Neural crest cell (in vitro differentiated cells): ENCODE measurements at places on chromosomes 11 and 22.

- peak; percentile 87 for DNase-seq
Observed at GRCh38 chr11:75280227-75280701, 39.7 kb downstream of the TPBGL start.

DNA sequence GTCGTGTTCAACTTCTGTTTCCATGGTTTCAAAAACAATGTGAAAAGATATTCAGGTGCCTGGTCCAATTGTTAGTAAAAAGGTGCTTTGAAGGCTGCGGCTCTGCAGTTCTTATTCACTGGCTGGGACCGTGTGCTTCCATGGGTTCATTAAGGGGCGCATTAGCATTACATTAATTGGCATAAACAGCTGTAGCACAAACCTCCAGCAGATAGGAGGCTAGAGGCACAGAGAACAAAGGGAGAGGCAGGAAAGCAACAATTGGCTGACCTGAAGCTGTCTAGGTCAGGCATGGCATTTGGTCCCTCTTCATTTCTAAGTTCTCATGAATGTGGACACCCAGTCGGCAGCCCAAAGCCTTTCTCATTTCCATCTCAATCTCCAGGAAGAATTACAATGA is 16.6 kb downstream of the PAK1 start:
- no peak for DNase-seq

DNA sequence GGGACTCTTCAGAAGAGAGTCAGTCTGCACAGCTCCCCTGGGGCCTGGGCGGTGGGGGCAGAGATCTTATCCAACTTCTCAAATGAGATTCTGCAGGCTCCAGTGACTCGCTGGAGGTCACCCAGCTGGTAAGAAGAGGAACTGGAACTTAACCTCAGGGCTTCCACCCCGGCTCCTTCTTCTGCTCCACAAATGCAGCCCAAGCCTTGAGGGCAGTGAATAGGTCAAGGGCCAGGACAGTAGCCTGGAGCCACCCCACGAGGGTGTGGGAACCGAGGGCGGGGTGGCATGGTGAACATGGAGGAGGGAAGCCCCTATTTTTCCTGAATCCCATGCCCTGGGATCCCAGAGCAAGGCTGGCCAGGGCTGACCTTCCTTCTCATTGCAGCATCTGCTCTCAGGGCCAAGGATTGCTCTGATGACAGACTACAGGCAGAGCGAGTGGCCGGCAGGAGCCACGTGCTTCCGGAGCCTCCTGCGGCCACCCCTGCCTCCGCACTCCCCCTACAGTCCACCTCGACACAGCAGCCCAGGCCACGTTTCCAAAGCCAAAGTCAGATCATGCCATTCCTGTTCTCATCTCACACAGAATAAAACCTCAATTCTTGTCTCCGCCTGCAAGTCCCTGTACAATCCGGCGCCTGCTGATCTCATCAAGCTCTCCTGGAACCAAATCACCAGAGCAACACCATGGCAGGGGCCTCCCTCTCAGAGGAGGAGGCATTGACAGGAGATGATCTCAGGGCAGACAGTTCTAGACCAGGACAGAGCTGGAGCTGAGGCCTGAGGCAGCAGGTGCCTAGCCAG is 21.1 kb upstream of the UPK3A start:
- peak; percentile 58 for DNase-seq

GRCh38 chr22:26276529-26277160 is 107.4 kb downstream of the SEZ6L start:
- DNase-seq = no peak

DNA sequence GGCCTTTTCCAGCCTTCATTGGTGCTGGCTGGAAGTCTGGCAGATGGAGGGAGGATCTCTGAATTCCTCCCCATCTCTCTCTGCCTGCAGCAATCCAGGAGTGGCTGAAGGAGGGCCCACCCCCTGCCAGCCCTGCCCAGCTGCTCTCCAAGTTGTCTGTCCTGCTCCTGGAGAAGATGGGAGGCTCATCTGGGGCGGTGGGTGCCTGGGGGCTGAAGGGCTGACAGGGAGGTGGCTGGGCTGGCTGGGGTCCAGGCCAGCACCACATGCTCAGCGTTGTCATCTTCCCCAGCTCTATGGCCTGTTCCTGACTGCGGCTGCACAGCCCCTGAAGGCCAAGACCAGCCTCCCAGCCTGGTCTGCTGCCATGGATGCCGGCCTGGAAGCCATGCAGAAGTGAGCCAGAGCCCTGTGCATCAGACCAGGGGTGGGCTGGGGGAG is 12.2 kb downstream of the TKFC start:
- DNase-seq = no peak
